ENCODE measurements at places on chromosomes 4 and X.

- DNase-seq: no peak
These were observed 1.8 kb downstream of the CAPN6 start for GRCh38 chrX:111268506-111268905.

DNA sequence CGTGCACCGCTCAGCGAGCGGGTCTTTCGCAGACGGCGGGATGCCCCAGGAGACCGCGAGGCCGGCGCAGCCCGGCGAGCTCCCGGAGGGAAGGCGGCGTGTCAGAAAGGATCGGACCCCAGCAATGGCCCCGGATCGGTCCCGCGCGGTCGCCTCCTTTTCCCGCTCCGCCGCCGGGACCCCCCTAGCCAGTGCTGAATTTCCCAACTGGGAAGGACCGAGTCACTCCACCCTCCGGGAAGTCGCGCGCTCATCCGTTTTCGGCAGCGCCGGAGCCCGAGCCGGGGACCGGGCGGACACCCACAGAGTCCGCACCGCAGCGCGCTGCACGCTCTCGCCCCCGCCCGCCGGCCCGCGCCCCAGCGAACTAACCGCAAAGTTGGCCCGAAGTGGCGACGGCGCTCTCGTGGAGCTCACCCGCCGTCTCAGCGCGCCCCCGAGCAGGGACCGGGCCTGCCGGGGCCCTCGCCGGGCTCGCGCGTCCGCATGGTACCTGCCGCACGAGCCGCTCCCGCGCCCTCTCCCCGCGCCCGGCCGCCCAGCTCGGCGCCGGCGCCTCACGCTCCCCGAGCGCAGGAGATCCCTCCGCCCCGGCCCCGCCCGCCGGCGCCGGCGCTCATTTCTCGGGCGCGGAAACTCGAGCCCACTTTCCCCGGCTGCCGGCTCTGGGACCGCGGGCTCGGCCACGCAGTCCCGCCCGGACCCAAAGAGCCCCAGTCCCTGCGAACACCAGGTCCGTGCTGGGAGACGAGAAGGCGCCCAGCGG, at the start of gene FAT1:
FAT1 (minus strand) TSS at position 565 of the 766 bp plus-strand sequence. CDS start 14,029 bp downstream, outside the sequence.
- peak; percentile 49 for DNase-seq

DNA sequence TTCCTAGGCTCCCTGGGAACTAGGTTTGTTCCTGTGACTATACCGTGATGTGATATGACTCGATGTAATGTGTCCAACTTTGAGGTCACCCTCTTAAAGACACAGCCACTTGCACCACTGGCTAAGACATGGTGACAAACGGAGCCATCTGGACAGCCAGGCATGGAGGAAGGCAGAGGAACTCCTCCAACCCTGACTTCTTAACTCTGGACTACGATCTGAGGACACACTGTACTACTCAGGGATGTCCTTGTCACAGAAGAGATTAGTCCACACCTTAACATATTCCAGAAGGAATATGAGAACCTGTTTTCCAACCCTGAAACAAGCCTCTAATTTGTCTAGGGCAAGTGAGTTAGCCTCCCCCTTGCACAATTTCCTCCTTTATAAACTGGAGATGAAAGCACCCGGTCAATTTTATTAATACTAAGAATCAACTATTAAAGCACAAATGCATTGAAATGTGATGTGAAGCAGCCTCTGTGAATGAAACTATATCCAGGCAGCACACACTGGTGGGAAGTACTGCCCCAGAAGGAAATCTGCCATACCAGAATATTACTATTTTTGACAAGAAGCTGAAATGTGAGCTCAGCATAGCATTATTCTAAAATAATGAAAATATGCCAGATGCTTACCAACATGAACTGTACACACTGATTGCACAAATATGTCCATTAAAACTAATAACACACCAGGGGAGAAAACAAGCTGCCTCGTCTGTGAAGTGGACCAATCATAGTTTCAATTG, 47.3 kb downstream of the TSPAN5 start:
- no peak for DNase-seq

DNA sequence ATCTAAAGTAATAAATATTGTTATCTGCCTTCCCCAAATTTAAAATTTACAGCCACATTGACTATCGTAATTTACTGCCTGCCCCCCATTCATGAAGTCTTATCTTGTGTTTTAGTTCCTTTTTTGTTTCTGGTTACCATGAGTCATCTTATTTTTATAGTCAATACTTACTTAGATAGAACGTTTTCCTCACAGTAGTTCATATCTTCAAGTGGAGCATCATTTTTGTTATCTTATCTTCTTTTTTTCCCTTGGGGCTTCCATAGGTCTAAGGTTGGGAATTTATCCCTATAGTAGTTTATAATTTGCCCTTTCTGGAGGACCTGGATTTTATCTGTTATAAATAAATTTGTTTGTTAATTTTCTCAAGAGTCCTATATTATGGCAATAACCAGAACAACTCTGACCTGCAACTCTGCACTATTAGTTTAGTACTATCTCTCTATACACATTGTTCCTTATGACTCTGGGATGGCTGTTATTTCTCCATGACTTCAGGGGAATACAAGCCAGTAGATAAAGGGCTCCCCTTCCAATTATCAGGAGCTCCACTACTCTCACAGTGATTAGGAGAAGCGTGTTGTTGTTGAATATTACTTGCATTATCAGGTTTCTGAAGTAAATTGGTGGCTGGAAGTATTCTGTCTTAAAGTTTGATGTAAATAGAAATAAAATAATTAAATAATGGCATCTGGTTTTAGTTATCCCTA, 330.6 kb downstream of the GALNTL6 start:
- no peak for DNase-seq

GRCh38 chr4:87018753-87019152, 83.9 kb downstream of the AFF1 start:
- no peak for DNase-seq

DNA sequence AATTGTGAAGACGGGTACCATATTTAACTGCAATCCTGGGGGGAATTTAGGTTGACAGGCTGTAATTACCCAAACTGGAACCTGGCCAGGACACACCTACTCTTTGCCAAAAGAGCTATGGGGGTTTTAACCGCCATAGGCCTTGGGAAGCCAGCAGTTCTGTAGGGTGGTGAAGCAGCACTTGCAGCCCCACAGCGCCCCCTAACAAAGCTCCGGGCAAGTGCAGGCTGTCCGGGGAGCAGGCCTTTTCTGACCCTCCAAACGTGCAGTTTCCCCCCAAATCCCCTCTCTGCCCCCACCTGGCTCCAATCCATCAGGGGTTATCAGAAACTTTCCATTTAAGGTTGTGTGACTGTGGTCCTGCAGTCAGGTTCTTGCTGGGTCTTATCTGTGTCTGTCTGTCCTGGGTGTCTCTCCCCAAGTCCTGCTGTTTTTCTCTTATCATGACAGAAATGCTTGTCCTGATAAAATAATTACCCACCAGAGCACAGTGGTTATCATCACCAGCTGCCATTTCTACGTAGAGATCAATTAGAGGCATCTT, 350.9 kb downstream of the MID1IP1 start:
- DNase-seq: no peak

DNA sequence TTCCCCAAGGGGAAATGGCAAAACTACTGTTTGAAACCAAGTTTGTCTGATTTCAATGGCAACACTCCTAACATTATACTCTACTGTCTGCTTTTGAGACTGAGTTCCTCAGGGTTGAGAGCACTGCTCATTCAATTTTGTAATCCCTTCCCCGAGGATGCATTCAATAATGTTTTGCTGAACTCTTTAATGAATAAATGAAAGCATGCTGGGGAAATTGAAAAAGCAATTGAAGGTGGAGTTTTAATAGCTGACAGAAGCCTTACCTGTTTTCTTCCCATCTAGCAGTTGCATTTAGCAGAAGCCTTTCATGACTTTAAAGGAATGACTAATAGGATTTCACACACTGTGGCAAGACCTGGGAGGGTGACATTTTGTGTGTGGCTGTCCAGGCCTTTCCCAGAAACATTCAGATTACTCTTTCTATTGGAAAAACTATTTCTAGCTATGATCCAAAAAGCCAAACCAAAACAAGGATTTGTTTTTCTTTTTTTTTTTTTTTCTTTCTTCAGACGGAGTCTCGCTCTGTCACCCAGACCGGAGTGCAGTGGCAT, 45.1 kb downstream of the DTHD1 start:
- DNase-seq: no peak

- no peak for DNase-seq
These were observed 147.4 kb downstream of the COL25A1 start for GRCh38 chr4:109155084-109155483.

DNA sequence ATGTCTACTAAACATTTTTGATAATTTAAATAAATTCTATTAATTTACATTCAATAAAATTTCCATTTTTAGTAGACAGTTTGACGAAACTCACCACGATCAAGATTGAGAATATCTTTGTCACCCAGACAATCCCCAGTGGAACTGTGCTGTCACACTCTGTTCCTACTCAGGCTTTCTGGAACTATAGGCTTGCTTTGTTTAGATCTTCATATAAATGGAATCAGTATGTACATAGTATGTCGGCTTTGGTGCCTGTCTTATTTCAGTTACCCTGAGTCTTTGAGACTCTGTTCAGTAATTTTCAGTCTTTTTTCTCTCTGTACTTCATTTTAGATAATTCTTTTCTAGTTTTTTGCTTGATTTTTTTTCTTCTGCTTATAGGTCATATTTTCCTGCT, 163.5 kb upstream of the EMCN start:
- DNase-seq: no peak

- DNase-seq: no peak
These were observed 2594.8 kb downstream of the ARAP2 start for GRCh38 chr4:33649471-33649870.

DNA sequence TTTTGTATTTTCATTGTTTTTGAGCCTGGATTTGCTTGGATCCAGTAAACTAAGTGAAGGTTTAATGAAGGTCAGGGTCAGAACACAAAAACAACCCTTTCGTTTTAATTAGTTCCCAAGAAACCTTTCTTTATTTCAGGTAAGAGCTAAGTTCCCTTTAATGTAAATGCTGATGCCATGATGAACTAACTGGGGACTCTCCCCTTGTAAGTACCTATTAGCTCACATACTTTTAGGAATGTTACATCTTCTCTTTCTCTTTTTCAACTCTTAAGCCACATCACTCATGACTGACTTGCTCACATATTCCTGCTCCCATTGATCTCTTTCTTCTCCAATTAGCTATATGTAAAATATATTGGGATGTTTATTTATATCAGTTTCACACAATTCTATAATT, 673.1 kb upstream of the CPEB2 start:
- DNase-seq: no peak

DNA sequence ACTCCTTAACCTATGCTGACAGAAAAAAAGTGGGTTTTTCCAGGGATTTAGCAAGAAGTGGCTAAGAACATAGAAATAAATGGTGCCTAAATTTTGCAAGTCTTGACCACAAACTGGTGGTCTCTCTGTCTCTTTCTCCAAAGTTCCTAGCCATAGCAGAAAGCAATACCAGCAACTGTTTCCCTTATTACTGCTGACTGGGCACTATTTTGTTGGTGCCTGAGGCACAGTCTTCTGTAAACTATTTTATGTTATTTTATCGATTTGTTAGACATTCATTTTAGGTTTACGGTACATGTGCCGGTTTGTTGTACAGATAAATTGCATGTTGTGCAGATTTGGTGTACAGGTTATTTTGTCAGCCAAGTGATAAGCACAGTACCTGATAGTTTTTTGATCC, 234.6 kb upstream of the TECRL start:
- DNase-seq: no peak

DNA sequence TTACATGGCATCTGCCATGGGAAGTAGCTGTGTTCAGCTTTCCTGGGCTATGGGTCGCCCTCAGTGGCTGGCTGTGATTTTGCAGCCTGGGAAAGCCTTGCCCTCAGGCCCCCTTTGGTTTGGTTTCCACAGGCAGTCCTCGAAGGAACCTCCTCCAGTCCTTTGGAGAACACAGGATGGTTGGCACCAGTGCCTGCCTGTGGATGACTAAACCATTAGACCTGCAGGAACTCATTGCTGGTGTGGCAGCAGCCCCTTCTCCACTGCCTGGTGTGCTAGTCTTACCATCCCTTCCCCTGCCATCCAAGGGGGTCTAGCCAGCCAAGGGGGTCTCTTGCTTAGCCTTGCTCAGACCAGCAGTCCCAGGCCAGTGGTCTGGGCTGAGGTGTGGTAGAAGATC, 71.4 kb upstream of the PJA1 start:
- no peak for DNase-seq

GRCh38 chr4:13476915-13477314, 7.2 kb downstream of the RAB28 start:
- DNase-seq: no peak

DNA sequence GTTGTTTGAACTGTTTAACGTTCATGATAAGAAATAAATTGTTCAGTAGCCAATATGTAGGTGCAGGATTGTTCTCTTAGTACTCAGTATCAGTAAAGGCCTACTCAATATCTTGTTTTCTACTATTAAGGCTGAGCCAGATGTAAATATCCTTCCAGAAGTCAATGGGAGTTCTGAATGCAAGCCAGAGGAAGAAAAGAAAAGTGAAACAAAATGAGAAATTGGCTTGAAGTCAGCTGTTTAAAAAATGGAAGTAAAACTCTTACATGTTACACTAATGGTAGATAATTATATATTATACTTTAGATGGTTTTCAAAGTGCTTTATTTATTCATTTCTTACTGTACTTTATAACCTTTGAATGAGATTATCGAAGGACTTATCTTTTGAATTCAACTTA, 1417.9 kb downstream of the ADGRL3 start:
- no peak for DNase-seq

- no peak for DNase-seq
These were observed 99.1 kb upstream of the TSPAN7 start for GRCh38 chrX:38462257-38462656.

GRCh38 chr4:118923891-118924290, 35.2 kb downstream of the SYNPO2 start:
- DNase-seq: no peak

DNA sequence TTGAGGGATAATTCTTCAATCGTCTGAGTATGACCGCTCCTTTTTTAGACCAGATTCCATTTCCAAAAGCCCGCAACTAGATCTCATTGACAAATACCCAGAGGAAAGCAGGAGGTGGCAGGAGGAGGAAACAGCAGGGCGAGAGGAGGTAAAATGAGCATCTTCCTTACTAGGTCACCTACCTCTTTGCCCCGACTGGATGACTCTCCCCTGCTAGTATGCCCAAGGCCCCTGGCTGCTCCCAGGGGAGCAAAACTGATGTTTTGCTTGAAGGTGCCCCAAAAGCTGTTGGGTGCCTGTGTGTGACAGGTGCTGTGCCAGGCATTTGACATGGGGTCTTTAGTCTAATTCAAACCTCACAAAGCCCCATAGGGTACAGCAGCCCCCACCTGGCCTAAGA, 48.9 kb downstream of the C4orf50 start:
- no peak for DNase-seq

GRCh38 chr4:130028552-130028951, 932.6 kb downstream of the C4orf33 start:
- DNase-seq: no peak

GRCh38 chr4:1839282-1839681, 16.7 kb downstream of the LETM1 start:
- no peak for DNase-seq

DNA sequence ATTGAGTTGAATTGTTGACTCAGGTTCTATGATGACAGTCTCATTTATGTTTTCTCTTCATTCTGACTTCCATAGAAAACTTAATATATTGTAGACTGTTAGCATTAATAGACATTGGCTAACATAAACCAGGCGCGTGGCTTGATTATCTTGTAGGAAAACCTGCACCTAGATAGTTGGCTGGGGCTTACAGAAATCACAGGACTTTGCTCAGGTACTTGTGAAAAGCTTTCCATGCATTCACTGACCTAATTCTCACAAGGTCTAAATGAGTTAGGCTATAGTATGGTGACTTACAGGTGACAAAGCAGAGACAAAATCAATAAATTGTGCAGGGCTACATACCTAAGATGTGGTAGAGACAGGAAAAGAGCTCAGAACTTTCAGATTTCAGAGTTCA, 212.8 kb downstream of the GPAT3 start:
- DNase-seq: no peak
